Activated CD4-positive, CD25-positive, alpha-beta regulatory T cell treated with anti-CD3 and anti-CD28 coated beads, Interleukin-2, amount 50 U/mL, for 16 hours (primary cell): ENCODE measurements at places on chromosomes 7 and 10.

DNA sequence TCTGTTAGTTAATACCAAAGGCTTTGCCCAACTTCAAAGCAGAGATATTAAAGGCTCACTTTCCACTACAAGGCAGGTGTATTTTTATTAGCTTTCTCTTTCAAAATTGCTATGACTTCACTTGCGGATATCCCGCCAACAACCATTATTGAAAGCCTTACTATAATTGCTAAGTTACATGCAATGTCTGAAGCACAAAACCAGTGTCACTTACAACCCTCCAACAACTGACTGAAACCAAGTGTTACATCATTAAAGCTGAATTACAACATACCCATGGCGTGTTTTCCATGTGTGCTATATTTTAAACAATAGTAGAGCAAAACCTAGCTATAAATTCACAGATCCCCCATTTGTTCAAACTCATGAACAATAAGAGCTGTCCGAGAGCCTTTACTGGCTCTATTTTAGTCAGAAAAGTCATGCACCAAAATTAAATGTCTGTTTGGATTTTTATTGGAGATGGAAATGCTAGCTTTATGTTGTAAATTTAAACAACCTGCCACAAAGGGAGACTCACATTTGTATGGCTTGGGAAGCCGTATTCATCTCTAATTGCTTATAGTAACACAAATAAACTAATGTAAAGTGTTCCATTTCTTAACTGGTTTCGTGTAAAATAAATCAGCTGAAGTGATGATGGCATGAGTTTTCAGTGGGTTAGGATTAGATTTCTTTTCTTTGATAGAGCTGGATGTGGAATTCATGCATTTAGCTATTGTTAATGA is 227.1 kb downstream of the AGMO start:
- no peak for DNase-seq

- no peak for DNase-seq
These were observed 1.3 kb downstream of the NOS3 start for GRCh38 chr7:150992051-150992640.

DNA sequence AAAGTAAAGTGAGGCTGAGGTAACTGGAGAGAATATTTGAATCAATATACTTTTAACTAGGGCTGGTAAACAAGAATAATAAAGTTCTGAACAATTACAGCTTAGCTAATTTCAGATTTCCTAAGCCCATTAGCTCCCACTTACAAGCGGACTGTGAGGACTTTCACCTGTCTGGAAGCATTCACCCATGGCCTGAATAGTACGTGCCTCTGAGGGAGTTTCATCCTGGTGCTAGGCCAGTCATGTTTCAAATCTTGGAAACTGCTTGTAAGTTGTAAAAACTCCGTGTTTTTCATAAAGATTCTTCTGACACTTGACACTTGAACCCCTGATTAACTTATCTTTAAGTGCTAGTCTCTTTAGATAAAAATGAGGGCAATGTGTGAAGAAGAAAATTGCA is 975.2 kb upstream of the GHITM start:
- DNase-seq = no peak

GRCh38 chr7:121339082-121339481 is 10.3 kb downstream of the WNT16 start:
- DNase-seq = no peak

- no peak for DNase-seq
These were observed 321.7 kb downstream of the WDR37 start for GRCh38 chr10:1377740-1378397.

DNA sequence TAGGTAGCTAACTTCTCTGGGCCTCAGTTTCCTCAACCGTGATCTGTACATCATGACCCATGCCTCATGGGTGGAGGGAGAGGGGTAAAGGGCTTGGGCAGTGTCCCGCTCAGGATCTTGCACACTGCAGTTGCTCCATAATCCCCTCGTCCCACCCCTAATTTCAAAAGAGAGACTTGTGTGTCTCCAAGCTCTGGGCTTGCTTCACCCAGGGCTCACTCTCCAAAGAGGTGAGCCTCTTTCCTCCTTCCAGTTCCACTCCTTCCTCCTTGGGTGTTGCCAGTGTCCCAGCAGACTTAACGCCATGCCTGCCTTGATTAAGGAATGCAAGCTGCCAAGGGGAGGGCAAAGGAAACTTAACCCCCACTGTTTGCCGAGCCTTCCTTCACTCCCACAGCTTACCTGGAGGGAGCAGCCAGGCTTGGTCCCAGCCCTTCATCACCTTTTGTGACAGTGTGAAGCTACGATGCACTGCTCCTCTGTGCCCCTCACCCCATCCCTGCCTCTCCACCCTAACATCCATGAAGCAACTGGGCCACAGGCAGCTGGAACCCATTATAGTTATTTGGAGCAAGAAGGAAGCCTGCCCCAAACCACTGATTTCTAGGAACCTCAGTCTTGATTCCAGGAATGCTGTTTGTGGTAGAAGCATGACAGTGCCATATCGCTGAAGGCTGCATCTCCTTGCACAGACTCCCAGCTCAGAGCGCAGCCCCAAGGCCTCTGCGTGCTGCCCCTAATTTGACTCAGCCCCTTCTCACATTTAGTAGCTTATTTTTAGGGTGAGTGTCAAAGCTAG is 363.3 kb downstream of the TNS3 start:
- DNase-seq = no peak

DNA sequence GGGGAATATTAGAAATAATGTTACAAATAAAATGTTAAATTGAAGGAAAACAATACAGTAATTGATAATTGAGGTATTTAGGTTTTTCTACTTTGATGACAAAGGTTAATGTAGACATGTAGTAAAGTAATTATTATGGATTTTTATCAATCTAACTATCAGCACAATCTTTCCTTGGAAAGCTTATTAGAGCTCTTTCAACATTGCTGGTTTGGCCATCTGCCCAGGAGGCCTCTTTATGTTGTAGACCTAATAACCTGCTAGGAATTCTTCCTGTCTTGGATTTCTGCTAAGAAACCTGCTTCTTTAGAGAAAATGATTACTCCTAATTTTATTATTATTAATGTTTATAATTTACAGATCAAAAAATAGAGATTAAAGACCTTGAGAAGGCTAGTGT is 78.9 kb downstream of the CHRM2 start:
- no peak for DNase-seq

GRCh38 chr10:11183015-11183414 is 165.3 kb downstream of the CELF2 start:
- no peak for DNase-seq

- DNase-seq = no peak
These were observed 57.7 kb downstream of the ATAD1 start for GRCh38 chr10:87760195-87760905.

DNA sequence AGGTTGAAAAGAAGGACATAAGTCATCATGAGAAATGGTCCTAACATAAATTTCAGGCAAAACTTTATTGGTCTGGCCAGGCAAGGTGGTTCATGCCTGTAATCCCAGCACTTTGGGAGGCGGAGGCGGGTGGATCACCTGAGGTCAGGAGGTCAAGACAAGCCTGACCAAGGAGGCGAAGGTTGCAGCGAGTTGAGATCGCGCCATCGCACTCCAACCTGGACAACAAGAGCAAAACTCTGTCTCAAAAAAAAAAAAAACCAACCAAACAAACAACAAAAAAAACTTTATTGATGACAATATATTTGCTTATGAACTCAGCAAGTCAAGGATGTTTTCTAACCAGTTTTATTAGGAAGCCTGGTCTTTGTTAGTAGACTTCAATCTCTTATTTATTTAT is 54.6 kb upstream of the ARHGAP21 start:
- no peak for DNase-seq

GRCh38 chr10:23966504-23967051 is 242.4 kb upstream of the KIAA1217 start:
- no peak for DNase-seq

GRCh38 chr10:103890194-103890658 is 27.8 kb downstream of the STN1 start:
- no peak for DNase-seq

GRCh38 chr7:135942614-135943013 is 34.5 kb downstream of the MTPN start:
- DNase-seq = no peak

DNA sequence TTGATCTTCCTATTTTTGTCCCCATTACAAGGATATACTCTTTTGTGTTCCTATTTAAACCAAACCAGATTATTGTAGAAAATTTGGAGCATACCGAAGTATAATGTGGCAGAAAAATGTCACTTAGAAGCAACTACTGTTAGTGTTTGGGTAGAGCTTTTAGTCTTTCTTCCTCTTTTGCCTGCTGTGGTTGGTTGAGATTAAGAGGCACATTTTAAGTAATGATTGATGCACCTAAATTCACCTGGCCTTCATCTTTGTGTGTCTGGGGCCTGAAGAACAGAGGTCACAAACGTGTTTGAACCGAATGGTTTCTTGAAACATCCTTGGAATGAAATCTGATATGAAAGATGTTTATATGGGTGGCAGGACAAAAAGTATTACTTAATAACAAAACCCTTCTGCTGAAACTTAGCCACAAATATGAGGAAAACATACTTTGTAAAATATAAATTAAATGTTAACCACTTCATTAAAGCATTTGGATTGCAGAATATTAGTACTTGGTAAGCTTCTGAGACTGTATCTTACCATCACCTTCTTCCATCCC is 2.6 kb downstream of the BPGM start:
- no peak for DNase-seq

DNA sequence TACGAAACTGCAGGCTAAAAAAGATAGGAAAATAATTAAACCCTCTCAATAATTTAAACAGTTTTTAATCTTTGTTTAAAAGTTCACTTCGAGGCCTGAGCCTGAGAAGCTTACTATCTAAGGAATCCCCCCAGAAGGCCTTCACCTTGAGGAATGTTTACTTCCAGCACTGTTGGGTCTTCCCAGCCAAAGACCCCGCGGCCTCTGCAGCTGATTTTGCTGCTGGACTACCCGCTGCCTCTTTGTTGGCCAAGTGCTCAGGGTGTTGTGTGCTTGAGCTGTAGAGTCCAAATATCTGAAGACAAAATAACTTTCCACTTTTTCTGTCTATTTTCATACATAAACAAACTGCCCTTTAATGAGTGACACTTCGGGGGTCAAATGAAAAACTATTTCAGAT is 292.7 kb downstream of the GLRX3 start:
- DNase-seq = no peak

DNA sequence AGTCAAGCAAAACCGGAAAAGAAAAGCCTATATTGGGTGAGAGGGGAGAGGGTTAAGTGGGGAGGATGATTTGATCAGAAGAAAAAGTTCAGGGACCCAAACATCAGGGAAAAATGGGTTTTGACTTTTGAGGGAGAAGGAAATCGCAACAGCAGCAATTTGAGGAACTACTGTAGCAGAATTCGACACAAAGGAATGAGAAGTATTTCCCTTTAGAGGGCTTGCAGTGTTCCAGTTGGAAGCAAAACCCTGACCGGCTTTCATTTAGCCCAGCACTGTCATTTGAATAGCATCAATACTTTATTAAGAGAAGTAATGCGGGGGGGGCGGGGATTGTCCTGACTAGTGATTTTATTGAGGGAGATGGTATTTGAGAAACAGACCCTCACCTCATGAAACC is 37.2 kb upstream of the GATA3 start:
- DNase-seq = no peak

DNA sequence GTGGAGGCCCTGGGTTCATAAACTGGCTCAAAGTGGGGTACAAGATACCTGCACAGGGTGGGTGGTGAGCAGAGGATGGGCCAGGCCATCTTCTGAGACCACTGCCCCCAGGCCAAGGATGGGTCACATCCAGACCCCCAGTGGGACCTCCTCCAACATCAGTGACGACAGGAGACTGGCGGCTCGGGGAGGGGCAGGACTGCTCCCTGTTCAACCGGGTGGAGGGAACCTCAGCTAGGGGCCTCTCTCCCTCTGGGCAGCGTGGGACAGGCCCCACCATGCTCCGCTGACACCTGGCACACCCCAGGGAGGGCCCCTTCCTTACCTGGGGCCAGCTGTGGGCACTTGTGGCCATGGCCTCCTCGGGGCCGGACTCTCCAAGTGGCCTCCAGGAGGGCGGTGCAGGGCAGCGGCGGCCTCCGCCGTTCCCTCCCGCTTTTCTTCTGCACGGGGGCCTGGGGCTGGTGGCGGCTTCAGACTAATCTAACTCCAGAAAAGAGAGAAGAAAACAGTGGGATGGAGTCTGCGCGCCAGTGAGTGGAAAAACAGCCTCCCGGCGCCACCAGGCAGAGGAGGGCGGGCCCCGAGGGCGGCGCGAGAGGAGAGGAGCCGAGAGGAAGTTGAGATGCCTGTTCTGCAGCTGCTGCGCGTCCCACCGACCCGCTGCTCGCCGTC is at the start of gene CALHM2:
Gene CALHM2, minus strand, starts transcription at position 540 of the 675 bp plus-strand sequence. CDS start 2,429 bp downstream, outside the sequence.
- no peak for DNase-seq

DNA sequence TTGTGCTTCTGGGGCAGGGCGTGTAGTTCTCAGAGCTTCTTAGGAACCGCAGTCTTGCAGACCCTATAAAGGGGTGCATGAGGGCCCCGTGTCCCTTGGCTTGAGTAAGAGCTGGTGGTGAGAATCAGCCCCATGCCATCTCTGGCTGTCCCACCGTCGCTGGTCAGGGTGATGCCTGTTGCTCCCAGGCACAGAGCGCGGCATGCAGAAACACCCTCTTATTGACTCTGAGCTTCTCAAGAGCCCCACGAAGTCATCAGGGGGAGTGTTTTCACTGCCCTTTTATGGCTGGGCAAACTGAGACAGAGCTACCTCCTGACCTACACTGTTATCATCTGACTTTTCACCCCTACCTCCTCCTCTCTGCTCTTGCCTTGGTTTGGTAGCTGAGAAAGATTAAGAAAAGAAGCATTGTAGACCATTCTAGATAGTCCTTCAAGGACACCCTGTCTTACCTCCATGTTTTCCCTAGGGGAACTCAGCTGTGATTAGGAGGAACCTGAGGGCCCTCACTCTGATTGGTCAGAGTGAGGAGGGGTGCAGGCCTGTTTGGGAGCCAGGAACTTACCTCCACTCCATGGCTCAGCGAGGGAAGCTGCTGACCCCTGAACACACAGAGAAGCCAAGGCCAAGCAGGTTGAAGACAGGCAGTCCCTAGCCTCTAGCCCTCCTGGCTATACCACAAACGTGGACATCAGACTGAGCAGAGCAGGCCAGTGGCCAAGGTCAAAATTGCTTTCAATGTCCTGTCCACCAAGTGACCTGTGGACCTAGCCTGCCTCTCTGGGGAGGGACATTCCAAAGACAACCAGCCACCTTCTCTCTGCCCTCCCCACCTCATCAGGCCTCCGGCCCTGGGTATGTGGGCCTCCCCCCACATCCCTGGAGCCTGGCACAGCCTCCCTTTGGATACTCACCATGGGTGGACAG is 17.6 kb downstream of the UNC5B start:
- no peak for DNase-seq

DNA sequence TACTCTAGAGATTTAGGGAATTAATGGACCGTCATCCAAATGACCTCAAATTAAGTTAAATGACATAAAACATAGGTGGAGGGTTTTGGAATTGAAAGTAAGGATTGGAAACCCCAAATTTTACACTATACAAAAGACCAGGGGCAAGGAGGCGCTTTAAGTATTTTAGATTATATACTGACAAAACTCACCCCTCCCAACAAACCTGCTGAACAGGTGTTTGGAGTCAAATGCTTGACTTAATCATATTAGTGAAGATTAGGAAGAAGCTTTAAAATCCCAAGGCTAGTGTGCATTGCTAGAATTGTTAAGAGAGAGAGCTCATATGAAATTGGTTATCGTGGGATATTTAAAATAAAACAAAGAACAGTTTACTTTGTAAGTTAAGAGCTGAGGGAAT is at the start of gene GNGT1:
Gene GNGT1, plus strand, starts transcription at position 301 of the 400 bp plus-strand sequence. CDS start 180 bp downstream, outside the sequence.
- no peak for DNase-seq
